ENCODE measurements at places on chromosomes 12 and 14.

GRCh38 chr12:4275016-4275869, 1.7 kb downstream of the CCND2 start:
- no peak for DNase-seq

GRCh38 chr14:63624701-63625100, 17.0 kb downstream of the WDR89 start:
- no peak for DNase-seq

DNA sequence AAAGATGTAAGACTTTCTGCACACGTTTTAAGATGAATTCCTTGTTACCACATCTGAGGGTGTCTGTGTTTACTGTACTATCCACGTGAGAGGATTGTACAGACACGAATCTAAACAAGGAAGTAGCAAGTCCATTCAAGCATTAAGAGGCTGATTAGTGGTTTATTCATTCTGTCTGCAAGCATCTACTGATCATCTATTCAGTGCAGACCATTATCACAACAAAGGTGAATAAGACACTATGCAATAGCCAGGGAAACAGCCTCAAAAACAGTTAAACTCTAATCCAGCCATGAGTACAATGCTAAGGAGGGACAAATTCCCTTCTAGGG, 111.6 kb upstream of the PZP start:
- no peak for DNase-seq

DNA sequence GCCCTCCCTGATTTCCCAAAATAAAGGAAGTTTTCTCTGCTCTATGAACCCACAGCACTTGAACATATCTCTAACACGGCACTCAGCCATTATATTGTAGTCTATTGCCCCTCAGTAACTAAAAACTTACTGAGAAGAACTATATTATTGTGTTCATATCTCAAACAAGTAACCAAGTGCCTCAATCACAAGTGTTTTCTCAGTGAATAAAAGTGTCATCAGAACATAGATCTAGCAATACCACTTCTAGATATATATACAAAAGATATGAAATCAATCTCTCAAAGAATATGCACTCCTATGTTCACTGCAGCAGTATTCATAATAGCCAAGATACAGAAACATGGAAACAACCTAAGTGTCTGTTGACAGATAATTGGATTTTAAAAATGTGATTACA, 138.1 kb downstream of the NELL2 start:
- DNase-seq = no peak

DNA sequence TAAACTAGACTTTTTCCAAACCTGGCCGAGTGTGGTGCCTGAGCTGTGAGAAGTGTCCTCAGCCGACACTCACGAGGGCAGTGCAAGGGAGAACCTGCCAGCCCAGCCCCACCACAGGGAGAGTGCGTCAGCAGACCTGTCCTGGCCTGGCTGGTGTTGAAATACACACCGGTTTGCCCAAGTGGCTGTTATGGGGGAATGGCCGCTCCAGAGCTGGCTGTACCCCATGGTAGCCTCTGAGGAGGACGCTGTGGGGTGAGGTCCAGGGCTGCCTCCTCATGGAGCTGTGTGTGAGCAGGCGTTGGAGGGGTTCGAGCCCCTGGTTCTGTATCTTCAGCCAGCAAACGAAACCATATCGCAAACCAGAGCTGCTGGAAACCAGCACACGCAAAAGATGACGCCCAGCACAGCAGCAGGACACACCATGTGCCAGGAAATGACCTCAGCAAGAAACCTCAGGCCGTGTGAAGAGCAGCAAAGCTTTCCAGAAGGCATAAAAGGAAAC, 9.4 kb downstream of the ANKRD9 start:
- peak; percentile 63 for DNase-seq

GRCh38 chr12:1384910-1385309, 209.5 kb downstream of the FBXL14 start:
- no peak for DNase-seq

DNA sequence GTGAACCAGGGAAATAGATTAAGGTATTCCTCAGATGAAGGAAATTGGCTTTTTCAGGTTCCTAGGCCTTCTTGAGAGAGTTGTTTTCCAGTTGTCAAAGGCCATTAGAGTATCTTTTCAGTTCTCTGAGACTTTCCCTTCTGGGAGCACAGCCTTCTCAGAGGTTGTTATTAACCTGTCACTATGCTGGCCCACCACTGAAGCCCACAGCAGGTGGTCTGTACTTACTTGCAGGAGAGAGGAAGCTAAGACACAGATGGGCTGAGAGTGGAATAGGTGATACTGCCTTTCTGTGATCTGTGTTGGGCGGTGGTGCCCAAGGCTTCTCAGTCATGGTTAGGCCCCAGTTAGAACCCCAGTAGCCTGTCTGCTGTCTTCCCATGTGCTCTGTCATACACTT, 22.8 kb upstream of the GALNT16 start:
- DNase-seq = no peak

- no peak for DNase-seq
These were observed 223.9 kb downstream of the MED13L start for GRCh38 chr12:116053479-116054200.

GRCh38 chr12:124866195-124866882, 2.7 kb upstream of the SCARB1 start:
- no peak for DNase-seq

- no peak for DNase-seq
These were observed 49.8 kb downstream of the RIN3 start for GRCh38 chr14:92563359-92563758.

- no peak for DNase-seq
These were observed 558 bp downstream of the TEX22 start for GRCh38 chr14:105398726-105399465.

- no peak for DNase-seq
These were observed 85.4 kb upstream of the RTL1 start for GRCh38 chr14:100988956-100989355.

GRCh38 chr12:132824053-132824452, 4.6 kb downstream of the GOLGA3 start:
- DNase-seq = no peak

DNA sequence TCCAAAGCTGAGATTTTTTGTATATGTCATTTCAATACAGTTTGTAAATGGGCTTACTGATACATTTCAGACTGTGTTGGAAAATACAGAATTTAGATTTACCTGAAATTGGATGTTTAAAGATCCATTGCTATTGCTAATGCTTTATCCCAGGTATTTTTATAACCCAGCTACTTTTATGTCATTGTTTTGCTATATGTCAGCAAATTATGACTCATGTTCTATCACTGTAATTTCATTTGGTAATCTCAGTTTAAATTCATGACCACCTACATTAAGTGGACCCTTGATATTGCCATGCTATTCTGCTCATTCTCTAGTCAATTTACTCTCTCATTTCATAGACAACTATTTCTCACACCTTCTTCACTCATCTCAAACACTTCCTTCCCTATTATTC, 281.2 kb downstream of the IPO8 start:
- DNase-seq = no peak

- DNase-seq = no peak
These were observed 29.2 kb downstream of the SBNO1 start for GRCh38 chr12:123335490-123335889.
